Germinal center (tissue), 1 donor: ENCODE measurements at places on chromosomes 2 and 18.

DNA sequence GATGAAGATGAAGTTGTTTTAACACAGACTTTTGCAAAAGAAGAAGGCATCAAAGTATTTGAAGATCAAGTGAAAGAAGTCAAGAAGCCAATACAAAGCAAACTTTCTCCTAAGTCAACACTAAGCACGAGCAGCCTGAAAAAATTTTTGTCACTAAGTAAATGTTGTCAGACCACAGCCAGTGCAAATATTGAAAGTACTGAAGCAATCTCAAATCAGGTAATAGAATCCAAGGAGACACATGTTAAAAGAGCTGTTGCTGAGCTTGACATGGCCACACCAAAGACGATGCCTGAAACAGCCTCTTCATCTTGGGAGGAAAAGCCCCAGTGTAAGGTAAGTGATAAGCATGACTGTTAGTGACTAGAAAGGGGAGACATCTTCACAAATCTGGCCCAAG, 75.1 kb downstream of the FSIP2 start:
- no peak for DNase-seq

DNA sequence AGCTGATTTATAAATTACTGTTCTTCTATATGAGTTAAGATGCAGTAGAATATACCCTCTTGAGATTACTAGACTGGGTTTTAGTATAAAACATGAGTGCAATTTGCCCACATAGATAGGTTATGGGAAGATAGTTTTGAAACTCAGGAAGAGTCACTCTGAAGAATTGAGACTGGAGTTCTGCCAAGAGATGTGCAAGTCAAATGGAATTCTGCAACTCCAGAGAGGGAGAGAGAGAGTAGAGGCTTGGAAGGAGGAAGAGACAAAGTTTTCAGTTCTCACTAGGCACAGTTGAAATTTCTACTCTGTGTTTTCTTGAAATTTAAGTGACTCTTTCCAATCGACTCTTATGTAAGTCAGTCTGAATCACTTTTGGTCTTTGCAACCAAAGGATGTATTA, 878.8 kb downstream of the TSN start:
- DNase-seq = no peak

GRCh38 chr18:74563999-74564398, 29.7 kb downstream of the CNDP1 start:
- no peak for DNase-seq

- DNase-seq = no peak
Observed at GRCh38 chr2:16008331-16008850, 68.0 kb downstream of the MYCN start.

DNA sequence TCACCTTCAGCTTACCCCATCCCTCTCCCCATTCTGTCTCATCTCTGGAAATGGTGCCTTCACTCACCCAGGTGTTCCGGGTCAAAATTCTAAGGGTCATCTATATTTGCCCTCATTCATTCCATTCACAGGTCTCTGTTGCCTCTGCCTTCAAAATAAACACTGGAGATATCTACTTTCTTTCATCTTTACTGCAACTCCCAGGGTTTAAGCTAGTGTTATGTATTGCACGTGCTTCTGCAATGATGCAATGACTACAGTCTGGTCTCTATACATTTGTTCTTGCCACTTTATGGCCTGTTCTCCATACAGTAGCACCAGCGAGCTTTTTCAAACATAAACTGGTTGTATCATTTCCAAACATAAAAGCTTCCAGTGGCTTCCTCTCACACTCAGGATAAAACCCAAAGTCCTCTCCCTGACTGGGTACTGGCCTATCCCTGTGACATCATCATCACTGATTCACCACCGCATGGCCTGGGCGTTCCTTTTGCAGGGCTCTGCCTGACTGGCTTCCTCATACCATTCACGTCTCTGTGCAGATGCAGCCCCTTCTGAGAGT, 14.3 kb downstream of the DSG2 start:
- DNase-seq = no peak

GRCh38 chr2:240919161-240919781, 13.1 kb downstream of the CROCC2 start:
- DNase-seq = no peak
